ENCODE measurements at places on chromosomes 6 and 20. TPM values are rescaled to one million over a fixed set of nuclear protein-coding genes. Genes with fewer than 3 reads are reported as not detected.

Gene CALHM4
- total RNA-seq, result not detected

- no peak for DNase-seq
Observed at GRCh38 chr20:33441142-33441955, 2.2 kb downstream of the SNTA1 start.

DNA sequence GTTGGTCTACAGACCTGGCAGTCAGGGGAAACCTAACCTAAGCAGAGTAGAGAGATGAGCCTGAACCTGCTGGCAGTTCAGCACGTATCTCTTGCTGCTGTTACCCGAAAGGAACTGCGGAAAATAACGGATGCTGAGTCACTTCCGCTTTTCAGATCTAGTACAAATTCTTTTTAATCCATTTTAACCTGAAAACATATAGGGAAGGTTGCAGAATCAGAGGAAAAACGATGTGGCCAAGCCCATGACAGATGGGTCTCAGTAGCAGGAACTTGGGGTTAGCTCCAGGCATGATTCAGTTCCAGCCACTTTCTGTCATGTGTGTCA is 351.9 kb upstream of the PRND start:
- no peak for DNase-seq

DNA sequence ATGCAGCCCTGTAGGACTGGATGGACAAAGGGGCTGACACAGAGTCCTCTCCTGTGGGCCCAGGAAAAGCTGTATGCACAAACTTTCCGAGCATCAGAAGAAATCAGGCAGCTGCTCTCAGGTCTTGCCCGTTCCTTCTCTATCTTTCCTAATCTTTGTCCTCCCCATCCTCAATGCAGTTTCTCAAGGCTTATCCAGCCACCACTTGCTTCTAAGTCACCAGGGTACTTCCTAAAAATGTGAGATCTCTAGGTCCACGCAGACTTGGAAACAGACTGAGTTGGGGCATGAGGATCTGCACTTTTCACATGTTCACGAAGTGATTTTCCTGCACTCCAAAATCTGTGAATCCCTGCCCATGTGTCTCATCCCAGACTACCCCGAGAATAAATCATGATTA is 394.5 kb upstream of the SLC35B3 start:
- no peak for DNase-seq

Gene PSORS1C2
- not detected for total RNA-seq

- no peak for DNase-seq
Observed at GRCh38 chr6:1574890-1575209, 34.9 kb upstream of the FOXC1 start.

- peak; percentile 65 for DNase-seq
Observed at GRCh38 chr6:52595000-52595795, 18.3 kb upstream of the TRAM2 start.

Data from mucosa of descending colon (tissue), 3 donors.